Cerebellar nuclear complex (tissue), 1 donor: ENCODE measurements at places on chromosomes 4 and X.

- DNase-seq, result no peak
These were observed 119.0 kb upstream of the BMP3 start for GRCh38 chr4:80911458-80911857.

GRCh38 chrX:153556767-153557166 lies 39.3 kb downstream of the ATP2B3 start:
- no peak for DNase-seq

DNA sequence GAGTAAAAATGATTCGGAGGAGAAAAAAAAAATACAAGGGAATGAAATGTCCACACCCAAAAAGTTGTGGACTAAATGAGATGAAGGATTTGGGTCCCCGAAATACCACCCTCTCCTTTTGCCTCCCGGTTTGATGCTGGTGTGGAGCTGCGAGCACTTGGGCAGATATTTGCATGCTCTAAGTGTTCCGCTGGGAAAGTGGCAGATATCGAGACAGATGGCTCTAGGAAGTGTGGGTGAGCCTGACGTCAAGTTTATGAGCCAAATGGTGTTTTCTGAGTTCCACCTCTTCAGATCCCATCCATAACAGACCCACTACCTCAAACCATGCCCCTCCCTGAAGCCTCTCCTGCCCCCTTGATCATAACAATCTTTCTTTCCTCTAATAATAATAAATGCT lies 228.6 kb downstream of the QDPR start:
- no peak for DNase-seq

GRCh38 chr4:85603437-85604336 lies 128.7 kb downstream of the ARHGAP24 start:
- DNase-seq, result no peak
